NCI-H524 (cell line): ENCODE measurements at places on chromosomes 5 and 9.

- no peak for DNase-seq
These were observed 122.0 kb downstream of the COL23A1 start for GRCh38 chr5:178468196-178468685.

- no peak for DNase-seq
These were observed 11.5 kb upstream of the CARD9 start for GRCh38 chr9:136385015-136385414.

DNA sequence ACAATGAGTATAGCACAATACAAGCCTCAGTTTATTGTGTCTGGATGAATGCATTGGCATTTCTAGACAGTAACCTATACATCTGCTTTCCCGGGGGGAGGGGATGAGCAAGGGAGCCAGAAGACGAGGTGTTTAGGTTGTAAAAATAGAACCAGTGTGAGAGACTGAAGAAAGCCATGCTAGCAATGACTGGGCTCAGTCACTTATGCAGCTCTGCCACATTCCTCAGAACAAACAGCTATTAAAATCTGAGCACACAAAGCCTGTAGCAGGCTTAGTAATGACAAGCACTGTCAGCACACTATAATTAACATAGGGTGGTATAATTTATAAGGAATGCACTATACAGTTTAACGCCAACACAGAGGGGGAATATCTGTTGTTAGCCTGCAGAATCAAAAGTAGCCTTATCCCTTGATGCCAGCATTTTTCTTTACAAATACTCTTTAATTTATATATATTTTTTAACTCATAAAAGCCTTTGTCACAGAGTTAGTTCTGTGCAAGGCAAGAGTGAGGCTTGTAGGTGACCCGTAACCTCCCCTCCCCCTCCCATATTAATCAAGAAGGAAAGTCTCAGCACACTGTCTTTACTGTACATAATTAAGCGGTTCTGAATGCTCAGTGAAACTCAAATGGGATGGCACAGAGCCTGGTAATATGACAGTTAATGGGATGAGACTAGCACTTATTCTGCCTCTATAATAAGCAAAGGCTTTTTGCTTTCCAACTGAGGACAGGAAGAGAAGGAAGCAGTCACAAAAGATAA is 295.4 kb downstream of the CSNK1G3 start:
- DNase-seq = peak; percentile 30

- DNase-seq = no peak
These were observed 278.9 kb upstream of the ACTBL2 start for GRCh38 chr5:57761513-57761912.

GRCh38 chr5:165185716-165186115 is 1680.3 kb downstream of the MAT2B start:
- DNase-seq = no peak

GRCh38 chr9:124849801-124850200 is 3.5 kb upstream of the WDR38 start:
- DNase-seq = no peak

DNA sequence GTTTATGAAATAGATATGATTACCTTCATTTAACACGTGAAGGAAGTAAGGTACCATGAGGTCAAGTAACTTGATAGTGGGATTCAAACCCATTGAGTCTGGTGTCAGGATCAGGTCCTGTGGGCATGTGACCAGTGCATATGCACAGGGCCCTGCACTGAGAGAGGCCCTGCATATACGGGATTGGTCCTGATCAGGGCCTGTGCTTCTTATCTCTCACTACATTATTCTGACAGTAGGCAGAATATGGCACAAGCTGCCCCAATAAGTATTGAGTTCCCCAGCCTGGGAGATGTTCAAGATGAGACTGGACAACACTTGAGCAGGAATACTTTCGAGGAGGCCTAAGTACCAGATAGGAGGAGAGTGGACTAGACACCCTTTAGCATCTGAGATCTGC is 44.0 kb downstream of the GALNT10 start:
- no peak for DNase-seq

- DNase-seq = no peak
These were observed 11.8 kb upstream of the CXXC5 start for GRCh38 chr5:139636207-139636792.

DNA sequence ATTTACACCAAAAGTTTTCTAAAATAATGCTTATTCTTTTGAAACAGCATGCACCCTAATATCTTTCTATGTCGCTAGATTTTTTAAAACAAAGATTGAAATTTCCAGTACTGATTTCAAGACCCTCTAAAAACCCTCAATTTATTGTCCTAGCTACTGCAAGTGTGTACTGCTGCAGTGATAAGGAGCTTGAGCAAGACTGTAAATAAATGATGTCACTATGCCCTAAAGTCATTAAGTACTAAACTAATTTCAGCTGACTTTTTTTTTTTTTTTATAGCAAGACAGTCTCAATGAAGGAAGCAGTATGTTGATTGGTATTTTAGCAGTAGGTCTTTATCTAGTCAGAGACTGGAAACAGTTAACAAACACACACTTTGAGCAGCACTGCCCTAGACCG is 12.2 kb upstream of the MIER3 start:
- DNase-seq = no peak

GRCh38 chr9:97046228-97046627 is 7.3 kb upstream of the CTSV start:
- DNase-seq = no peak

GRCh38 chr5:40223884-40224402 is 455.8 kb upstream of the PTGER4 start:
- no peak for DNase-seq

- peak; percentile 86 for DNase-seq
These were observed 452.0 kb upstream of the ZNF608 start for GRCh38 chr5:125198270-125198974.

DNA sequence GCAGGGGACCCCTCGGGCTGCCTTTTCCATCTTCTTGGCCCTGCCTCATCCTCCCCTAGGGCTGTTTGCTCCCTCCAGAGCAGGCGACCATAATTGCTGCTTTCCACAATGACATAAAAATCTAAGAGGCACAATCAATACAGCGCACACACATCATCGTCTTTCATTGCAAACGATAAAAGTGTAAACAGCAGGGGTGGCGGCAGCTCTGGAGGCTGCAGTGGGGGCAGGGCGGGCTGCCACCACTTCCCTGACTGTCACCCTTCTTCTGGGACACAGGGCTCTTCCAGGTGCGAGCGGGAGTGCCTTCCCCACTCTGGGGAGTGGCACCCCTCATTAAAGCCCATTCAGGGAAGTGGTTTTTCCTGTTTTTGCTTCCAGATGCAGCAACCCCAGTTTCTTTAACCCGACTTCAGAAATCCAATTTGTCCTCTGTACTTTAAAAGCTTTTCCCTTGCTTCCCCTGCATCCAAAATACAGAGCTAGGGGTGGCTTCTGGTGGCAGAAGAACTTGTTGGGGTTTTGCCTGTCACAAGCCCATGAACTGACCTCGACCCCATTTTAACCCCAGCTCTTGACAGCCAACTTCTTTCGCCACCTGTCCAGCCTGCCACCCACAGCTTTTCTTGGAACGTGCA is 45.7 kb downstream of the TSPAN17 start:
- no peak for DNase-seq

DNA sequence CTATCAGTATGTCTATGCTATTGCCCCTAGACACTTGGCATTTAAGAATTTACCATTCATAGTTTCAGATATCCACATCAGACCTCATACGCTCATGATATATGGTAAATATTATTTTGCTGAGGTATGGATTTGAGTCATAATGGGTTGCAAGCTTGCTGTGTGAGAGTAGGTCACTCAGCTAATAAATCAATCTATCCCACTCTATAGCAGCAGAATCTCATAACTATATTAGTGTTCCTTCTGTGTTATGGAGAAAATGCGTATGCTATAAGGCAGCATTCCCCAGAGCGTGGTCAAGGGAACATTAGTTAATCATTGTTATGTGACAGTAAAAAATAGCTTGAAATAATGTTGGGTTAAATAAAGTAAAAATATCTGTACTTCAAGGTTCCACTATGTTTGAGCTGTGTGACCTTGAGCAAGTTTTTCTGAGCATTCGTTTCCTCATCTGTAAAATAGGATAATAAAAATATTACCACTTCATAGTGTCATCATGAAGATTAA is 7.7 kb downstream of the TRIM32 start:
- no peak for DNase-seq

GRCh38 chr5:66814146-66814991 is 218.2 kb downstream of the MAST4 start:
- DNase-seq = peak; percentile 49

DNA sequence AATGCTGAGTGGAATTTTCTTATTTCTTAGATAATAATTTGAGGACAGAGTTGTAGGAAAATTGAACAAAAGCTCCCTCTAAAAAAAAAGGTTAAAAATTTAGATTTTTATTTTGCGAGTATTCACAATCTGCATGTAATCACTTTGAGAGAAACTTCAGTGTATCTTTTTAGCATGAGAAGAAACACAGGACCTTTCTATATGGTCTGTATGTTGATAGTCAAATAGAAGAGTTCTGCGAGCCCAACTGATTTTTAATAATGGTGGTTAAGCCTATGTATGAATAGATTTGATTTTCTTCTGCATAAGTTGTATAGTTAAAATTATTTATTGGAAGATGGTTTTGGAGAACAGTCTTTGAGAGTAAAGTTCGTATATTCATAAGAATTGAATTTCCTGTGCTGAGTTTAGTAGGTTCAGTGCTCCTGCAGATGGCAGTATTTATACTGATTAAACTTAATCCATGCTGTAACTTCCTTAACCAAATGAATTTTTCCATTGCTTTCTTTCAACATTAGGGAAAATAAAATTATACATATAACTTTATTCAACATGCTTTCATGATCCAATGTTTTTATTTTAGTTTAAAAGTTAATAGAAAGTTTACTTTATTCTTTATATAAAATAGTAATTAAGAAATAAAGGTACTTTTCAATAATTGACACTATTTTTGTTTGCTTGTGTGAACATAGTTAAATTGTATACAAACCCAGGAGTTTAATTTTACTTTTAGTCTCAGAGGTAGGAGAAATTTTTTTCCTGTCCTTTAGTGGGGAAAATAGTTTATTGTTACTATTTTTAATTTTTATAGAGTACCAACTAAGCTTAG is 19.6 kb downstream of the TCERG1 start:
- DNase-seq = no peak

- no peak for DNase-seq
These were observed 8.9 kb upstream of the ZNF454 start for GRCh38 chr5:178931846-178932760.

DNA sequence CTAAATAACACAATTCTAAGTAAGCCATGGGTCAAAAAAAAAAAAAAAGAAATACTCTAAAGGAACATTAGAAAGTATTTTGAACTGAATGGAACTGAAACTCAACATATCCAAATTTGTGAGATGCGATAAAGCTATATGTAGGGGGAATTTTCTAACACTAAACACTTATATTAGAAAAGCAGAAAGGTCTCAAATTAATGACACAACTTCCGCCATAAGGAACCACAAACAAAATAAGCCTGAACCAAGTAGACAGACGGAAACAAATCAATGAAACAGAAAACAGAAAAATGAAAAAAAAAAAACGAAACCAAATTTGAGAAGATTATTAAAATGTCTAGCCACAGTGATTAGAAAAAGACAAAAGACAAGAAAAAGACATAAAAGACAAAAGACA is 39.9 kb downstream of the ADAMTS6 start:
- DNase-seq = no peak

DNA sequence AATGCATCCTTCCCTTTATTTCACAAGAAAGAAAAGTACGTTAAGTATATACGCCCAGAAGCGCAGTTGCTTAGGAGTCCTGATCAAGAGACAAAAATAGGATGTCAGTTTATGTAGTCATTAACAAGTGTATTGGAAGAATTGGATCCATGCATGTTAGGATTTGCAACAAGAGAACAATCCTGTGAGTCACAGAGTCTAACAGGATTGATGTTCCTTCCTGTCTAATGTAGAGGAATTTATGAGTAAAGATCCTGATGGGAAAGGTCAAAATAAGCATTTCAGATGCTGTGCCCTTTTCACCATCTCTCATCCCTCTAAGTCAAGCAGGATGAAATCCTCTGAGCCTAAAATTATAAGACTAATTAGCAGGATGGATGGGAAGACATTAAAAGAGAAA is 406.0 kb upstream of the GRIA1 start:
- DNase-seq = no peak

DNA sequence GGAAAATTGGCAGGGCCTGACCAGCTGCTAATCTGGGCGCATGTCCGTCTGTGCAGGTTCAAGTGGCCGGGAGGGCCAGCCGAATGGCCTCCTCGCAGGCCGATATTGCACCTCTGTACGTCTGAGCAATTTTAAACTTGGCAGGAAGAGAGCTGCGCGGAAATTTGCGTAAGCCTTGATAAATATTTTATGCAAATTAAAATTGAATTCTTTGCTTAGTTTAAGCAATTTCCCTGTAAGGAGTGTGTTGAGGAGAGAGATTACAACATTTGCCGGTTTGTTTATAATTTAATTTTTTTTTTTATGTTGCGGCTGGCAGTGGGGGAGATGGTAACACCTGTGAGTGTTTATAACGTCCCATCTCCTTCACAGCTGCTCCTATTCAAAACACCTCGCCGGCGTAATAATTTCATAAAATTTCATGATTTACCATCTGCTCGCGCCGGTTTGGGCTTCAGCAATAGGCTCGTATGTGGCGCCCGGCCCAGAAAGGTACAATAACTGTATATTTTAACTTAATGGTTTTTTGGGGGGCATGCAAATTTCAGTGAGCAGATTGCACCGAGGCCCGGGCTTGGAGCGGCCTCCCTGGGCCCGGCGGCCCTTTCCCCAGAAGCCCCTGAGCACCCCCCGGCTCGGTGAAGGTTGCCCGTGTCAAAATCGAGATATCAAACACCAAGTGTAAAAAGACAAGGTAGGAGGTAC is 269.4 kb upstream of the MVB12B start:
- DNase-seq = peak; percentile 88

DNA sequence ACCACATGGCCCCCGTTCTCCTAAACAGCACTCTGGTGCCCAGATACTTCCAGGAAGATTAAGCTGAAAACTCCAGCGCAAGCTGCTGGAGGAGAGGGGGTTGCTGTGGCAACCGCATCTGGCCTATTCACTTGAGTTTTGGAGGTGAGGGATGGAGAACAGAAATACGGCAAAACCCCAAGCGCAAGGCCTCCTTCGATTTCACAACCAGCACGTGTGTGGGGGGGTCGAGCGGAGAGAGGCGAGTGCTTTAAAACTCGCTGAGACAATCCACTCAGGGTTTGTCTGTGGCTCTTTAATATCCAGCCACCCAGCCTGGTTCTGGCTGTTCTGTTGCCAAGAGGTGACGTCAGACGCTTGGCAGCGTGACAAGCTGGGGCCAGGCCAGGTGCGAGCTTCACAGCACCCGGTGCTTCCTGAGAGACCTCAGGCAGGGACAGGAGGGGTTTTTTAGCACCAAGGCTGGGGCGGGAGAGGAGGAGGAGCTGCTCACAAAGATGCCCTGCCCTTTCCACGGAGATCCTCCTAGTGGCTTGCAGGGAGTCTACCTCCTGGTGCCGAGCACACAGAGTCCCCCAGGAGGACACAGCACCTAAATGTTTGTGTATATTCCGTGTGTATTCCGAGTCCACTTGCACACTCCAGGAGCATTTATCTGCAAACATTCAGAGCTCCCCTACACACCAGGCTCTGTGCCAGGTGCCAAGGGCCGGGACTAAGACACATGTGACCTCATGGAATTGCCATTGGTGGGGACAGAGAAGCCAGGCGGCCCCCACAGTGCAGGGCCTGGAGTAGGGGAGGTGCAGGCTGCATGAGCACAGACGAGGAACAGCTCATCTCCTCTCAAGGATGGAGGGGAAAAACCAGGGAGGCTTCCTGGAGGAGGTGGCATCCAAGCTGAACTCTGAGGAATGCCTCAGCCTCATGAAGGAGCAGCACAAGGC is 194.6 kb downstream of the OLFM1 start:
- peak; percentile 99 for DNase-seq
